ENCODE measurements at places on chromosomes 12 and 14. TPM values are rescaled to one million over a fixed set of nuclear protein-coding genes. Genes with fewer than 3 reads are reported as not detected.

Gene KRT79
- total RNA-seq, result 0.26 TPM

DNA sequence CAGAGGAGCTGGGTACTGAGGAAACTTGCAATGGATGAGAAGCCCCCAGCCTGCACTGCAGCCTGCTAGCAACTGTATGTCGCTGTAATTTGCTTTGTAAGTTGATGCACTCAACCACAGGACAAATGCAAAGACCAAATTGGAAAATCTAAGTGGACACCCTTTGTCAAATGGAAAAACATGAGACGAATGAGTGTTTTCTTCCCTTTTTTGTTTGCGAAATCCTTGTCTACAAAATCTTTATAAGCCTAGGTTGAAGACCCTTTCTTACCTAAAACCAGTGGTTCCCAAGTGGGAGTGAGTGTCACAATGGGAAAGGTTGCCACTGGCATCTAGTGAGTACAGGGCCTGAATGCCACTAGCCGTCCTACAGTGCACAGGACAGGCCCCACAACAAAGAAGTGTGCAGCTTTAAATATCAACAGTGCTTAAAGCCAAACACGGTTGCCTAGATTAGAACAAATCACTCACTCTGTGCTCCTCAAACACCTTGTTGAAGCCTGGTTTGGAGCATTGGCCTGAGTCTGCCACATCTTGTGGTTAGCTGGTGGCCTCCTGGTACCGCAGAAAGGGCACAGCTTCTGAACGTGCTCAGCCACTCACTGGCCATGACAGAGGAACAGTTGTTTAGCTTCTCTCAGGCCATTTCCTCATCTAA, 7.6 kb upstream of the VASH1 start:
- DNase-seq, result no peak

DNA sequence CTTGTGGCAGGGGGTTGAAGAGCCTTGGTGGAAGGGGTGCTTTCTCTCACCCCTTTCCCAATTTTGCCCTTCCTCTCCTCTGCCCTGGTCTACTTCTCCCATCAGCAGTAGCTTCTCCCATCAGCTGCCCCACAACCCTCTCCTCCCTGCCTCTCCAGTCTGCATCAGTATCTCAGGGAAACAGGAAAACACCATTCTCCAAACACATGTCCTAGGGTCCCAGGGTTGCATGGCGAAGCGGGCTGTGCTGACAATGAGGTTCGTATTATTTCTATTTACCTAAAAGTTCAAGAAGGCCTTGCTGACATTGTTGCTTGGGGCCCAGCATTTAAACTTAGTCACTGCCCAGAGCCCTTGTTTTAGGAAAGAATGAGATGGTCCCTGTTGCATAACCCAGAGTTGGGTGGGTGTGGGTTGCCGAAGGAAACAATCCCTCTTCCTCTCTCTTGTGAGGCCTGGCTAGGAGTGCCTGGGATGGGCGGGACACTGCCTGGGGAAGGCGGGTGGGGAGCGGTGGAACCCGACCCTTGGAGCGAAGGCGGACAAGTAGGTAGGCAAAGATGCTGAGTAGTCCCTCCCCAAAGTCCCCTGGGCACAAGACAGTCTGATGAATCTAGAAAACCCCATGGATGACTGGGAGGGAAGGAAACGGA, 1.3 kb upstream of the IGFBP6 start:
- peak; percentile 56 for DNase-seq

Gene SYT1
- 0.26 TPM for total RNA-seq

Gene KCNA5
- total RNA-seq, result not detected

GRCh38 chr12:126384026-126384564, 1318.9 kb downstream of the AACS start:
- no peak for DNase-seq

GRCh38 chr14:104694991-104695659, 5.7 kb downstream of the INF2 start:
- DNase-seq, result no peak

DNA sequence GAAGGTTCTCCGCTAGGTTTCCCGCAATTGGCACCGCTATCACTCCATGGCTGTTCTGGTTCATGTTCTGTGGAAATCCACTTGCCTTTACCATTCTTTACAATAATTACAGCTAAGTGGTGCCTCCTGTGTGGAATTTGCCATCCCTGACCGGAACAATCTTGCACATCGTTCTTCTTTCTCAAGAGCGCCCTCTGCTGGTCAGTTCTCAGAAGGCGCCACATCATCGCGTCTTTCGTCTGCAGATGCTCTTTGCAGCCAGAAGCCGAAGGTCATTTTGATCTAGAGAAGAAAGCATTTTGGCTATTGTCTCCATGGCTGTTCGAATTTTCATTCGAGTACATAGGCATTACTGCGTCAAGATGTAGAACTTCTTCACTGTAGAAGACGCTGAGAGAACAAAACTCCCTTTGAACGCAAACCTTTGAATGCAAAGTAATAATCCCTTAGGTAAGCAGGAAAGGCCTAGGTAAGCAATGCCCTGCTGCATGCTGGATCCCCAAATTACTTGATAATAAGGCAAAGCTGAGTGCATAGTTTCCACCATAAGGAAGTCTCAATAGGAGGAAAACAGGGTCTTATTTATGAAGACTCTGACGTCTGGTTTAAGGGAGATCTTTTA, 10.1 kb upstream of the RTRAF start:
- DNase-seq, result peak; percentile 71

DNA sequence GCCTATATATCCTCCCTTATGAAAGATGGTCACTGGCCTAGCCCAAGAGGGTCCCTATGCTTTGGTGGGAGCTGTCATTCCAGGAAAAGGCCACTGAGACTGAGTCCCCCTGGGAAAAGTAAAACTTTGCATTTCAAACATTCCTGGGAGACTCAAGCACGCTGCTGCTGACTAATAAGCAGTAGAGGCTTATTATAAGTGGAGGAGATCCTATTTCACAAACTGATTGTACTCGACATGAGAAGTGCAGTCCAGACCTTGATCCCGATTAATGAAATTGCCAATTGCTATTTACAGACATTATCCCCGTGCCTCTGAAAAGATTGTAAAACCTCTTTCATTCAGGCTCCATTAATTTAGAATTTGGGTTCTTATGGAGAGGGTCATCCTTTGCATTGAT, 96.6 kb downstream of the EMP1 start:
- no peak for DNase-seq

- no peak for DNase-seq
Measured at GRCh38 chr12:113845900-113846674, 120.0 kb downstream of the RBM19 start.

DNA sequence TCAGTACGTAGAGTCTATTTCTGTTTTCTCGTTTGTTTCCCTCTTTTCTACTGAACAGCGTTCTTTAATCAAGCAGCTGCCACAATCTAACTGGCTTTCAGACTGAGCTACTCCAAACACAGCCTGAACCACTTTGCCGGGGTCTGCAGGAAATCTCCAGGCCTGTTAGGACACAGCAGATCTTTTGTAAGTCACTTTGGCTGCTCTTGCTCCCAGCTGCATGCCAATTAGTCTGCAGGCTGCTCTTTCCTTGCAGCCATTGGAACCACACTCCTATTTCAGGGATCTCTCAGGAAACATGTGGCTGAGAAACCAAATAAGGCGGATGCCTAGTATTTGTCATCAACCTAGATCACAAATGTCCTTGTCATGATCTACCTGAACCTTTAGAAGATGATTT, 73.6 kb downstream of the TMTC1 start:
- DNase-seq, result peak; percentile 23

Gene RFLNA
- not detected for total RNA-seq

DNA sequence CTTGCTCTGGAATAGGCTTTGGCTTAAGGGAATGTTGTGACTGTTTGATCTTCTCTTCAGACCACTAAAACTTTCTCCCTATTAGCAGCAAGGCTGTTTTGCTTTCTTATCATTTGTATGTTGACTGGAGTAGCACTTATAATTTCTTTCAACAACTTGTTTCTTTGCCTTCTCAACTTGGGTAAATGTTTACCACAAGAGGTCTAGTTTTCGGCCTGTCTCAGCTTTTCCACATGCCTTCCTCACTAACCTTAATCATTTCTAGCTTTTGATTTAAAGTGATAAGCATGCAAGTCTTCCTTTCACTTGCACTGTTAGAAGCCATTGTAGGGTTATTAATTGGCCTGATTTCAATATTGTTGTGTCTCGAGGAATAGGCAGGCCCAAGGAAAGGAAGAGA, 126.7 kb upstream of the AEBP2 start:
- no peak for DNase-seq

Gene MGP
- total RNA-seq, result 0.79 TPM

DNA sequence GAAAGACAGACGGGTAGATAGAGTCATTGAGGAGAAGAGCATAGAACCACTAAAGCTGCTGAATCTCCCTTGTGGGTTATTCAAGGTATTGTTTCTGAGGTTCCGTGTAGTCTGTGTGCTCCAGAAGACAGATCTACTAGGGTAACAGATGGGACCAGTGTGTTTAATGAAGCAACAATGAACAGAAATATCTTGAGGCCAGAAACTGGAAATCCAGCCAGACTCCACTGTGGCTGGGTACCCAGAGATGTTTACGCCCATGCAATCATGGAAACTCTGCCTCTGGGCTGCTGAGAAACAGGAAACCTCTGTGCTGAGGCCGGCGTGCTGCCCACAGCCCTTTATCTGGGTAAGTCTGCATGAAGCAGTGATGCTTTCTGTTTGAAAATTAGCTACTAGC, 8.3 kb downstream of the PROX2 start:
- DNase-seq, result no peak

GRCh38 chr14:42185718-42186117, 579.0 kb downstream of the LRFN5 start:
- DNase-seq, result no peak

All from bronchial epithelial cell (primary cell).